ENCODE measurements at places on chromosomes 4 and X.

DNA sequence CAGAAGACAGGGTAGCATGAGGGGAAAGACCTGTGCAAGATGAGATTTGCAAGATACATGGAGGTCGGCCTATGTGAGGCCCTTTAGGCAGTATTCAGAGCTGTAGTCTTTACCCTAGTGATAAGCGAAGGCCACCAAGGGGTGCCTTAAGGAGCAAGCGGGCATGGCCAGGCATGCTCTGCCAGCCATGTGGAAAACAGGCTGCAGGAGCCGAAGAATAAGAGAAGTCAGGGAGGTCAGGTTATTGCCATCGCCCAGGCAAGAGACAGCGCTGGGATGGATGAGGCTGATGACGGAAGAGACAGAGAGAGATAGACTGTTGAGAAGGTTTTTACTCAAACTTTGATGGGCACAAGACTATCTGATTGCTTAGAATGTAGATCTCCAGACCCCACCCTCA, 7.0 kb upstream of the FATE1 start:
- no peak for DNase-seq

GRCh38 chr4:112648263-112649054, 11.5 kb downstream of the LARP7 start:
- DNase-seq: no peak

DNA sequence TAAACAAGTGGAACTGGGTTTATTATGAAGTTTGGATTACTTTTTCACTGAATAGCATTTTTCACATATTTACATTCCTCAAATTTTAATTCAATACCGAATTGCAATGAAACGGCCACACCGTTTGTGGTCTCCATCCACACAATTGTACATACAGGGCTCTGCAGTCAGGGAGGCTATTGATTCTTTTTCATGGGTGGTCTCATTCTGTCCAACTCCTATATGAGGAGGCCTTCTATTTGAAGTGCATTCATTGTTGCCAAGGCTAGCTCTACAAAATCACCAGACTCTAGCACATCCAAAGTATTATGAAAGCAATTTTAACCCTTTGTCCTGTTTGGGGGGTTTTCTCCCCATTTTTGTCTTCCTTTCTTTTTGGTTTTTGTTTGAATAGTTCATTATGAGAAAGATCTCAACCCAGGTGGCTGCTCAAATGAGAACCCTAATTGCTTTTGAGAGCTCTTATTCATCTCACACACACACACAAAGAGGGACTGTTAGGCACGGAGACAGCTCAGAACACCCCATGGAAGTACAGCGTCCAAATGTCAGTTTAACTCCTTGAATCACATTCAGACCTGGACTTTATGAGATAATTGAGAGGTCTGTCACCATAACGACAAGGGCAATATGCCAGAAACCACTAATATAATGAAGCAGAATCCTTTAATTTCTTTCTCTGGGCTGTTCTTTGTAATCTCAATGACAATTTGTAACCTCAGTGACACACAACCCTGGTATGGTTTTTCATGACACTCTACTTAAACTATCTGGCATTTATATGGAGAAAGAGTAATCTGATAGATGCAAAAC, 79.4 kb downstream of the NLGN4X start:
- DNase-seq: no peak

GRCh38 chr4:110175634-110176033, 22.8 kb downstream of the ELOVL6 start:
- no peak for DNase-seq

- DNase-seq: no peak
Measured at GRCh38 chr4:38935391-38936073, 67.9 kb downstream of the FAM114A1 start.

GRCh38 chrX:151700581-151700980, 5.3 kb downstream of the PRRG3 start:
- no peak for DNase-seq
